ENCODE measurements at places on chromosomes 2 and 18.
A peak's percentile ranks its signal among the peaks of the same experiment; 100 is the strongest.

DNA sequence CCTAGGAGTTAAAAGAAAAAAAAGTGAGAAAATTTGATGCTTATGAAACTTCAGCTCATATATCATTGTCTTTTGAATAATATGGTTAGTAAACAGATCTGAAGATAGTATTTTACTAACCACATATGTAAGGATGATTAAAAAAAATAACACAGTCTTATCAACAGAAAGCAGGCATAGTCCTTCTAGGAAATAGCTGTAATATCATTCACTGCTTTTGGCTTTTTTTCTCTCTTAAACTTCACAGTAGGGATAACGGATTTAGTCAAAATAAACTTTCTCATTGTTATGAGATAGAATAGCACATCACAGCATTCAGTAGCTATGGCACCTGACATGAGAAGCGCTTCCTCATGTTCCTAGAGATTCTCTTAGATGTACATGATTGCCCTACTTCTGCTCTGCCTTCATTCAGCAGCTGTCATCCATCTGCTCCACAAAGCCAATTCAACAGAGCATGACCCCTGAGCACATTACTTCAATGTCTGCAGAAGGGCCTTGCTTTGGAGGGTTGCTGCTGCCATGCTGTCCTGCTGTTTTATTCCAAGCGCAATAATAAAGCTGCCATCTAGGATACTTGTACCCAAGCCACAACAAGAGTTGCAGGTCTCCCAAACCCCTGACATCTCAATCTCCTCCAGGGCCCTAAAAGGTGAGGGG lies 67.0 kb downstream of the TTC21B start:
- DNase-seq, result no peak

GRCh38 chr2:136448986-136449780 lies 316.2 kb upstream of the THSD7B start:
- no peak for DNase-seq

DNA sequence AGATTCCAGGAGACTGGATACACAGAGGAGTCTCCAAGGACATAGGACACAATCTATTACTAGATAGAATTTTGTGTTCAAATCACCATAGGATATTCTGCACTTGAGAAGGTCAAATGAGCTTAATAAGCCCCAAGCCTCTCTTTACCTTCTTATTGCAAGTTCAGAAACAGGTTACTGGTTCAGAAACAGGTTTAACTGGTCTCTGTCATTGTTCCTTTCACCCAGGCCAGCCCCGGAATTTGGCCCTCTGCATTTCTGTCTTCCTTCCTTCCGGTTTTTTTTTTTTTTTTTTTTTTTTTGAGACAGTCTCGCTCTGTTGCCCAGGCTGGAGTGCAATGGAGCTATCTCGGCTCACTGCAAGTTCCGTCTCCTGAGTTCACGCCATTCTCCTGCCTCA lies 700.2 kb downstream of the EPHA4 start:
- no peak for DNase-seq

DNA sequence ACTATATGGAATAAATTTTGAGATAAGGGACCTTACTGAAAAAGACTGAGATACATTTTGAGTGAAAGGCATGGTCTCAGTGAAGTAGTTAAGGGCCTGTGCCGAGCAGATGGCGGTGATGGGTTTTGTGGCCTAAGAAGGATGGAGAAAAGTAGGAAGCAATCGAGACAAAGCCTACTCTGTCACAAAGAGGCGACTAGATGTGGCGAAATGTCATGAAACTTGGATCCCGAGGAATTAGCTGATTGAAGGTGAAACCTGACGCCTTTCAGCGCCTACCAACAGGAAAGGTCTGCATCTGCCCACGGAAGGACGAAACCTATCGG lies 558 bp upstream of the CEP192 start:
- no peak for DNase-seq

DNA sequence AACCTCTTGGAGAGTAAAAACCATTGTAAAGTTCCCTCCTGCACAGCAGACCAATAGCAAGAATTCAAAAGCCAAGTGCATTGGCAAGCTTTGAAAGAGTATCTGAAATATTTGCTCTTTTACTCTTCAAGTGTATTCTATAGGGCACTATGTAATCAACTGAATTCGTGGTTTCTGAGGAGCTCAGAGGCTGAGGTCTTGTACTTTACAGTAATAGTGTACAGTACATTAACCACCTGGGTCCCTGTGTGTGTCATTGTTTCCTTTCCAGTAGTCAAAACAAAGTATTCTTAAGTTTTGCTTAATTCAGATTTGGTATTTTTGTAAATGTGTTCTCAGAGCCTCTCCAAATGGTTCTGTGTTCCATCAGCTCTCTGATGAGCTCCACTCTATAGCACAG lies 769.7 kb downstream of the LRRTM4 start:
- DNase-seq, result no peak

GRCh38 chr2:96092951-96093350 lies 23.4 kb downstream of the ADRA2B start:
- DNase-seq, result no peak

DNA sequence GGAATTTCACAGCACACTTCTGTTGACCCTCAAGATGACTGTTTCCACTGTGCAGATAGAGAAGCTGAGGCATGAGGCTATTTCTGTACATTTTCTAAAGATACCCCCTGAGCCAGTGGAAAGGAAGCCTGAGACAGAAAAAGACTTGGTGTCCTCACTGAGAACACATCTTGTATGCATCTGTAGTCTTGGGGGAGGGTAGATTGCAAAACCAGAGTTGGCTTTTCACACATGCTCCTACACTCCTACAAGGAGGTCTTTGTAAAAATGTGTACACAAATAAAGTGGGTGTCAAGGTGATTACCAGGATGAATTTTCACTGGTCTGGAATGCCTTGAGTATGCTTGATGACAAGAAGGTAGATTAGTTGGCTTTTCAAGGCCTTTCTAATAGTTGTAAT lies 98.0 kb downstream of the KCTD18 start:
- DNase-seq, result no peak

- no peak for DNase-seq
These were observed 186.6 kb downstream of the NEDD4L start for GRCh38 chr18:58230438-58231179.

- DNase-seq, result no peak
These were observed 11.3 kb downstream of the NCL start for GRCh38 chr2:231452799-231453508.

GRCh38 chr2:112153501-112153900 lies 15.3 kb downstream of the FBLN7 start:
- DNase-seq, result no peak

DNA sequence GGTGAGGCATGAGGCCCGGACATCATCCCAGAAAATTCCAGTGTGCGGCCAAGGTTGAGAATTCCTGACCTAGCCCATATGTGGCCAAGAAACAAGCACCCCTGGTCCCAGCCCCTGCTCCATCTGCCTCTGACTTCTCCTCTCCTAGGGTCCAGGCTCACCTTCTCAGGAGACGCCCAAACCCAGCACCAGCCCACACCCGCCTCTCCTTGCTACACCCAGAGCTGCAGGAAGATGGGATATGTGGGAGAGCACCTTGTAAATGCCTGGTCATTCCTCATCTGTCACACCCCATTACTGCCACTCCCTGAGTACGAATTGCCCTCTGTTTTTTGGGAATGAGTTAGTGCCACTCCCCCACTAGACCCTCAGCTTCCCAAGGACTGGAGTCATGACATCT lies 7.3 kb upstream of the ATP6V1B1 start:
- DNase-seq, result no peak

GRCh38 chr2:205714789-205715720 lies 32.8 kb downstream of the NRP2 start:
- DNase-seq, result no peak

- no peak for DNase-seq
These were observed 8.4 kb upstream of the ANXA4 start for GRCh38 chr2:69733342-69734034.

DNA sequence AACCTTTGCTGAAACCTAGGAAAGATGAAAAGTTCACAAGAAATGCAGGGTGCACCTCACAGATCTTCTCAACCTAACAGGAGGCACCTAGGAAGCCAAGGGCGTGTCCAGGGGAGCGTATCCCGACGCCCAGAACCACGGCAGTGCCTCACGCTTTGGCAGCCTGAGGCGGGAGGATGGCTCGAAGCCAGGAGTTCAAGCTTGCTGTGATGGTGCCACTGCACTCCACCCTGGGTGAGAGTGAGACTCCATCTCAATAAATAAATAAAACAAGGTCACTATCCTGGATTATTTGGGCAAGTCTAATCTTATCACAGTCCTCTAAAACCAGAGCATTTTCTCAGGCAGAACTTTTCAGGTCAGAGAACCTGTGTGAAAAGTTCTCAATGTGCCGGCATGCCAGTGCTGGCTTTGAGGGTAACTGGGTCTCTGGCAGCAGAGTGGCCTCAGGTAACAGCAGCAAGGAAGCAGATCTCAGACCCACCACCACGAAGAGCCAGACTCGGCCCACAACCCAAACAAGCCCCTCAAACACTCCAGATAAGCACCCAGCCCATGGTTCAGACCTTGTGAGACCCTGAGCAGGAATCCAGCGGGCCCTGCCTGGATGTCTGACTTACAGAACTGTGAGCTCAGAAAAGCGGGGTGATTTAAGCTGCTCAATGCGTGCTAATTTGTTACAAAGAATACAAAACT lies 11.7 kb downstream of the HSBP1L1 start:
- no peak for DNase-seq

DNA sequence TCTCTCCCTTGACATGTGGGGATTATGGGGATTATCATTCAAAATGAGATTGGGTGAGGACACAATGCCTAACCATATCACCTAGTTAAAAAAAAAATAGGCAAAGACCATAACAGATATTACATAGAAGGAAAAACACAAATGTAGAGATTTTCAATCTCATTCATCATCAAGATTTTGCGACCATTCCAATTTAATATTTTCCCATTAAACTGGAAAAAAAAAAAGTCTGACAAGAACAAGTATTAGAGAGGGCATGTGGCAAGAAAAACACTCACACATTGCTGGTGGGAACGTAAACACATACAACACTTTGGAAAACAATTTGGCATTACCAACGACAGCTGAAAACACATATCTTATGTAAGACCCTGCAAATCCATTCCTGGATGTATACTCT lies 71.0 kb upstream of the MYCN start:
- no peak for DNase-seq

DNA sequence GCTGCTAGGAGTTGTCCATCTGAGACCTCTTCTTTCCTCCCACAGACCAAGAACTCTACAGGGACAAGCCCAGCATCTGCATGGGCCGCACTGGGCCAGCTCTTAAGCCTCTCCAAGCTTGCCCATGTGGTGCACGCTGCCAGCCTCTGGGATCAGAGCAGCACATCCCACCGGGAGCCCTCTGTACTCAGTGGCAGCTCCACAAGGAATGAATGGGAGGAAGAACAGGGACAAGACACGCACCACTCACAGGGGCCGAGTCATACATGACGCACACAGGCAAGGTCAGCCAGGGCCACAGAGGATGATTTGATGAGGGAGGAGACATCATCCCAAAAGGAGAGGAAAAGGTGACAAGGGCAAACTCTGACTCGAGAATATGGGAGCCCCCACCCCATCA lies 268.3 kb downstream of the KLHL29 start:
- peak; percentile 50 for DNase-seq

- no peak for DNase-seq
These were observed 217.1 kb upstream of the DLGAP1 start for GRCh38 chr18:4672162-4672561.

DNA sequence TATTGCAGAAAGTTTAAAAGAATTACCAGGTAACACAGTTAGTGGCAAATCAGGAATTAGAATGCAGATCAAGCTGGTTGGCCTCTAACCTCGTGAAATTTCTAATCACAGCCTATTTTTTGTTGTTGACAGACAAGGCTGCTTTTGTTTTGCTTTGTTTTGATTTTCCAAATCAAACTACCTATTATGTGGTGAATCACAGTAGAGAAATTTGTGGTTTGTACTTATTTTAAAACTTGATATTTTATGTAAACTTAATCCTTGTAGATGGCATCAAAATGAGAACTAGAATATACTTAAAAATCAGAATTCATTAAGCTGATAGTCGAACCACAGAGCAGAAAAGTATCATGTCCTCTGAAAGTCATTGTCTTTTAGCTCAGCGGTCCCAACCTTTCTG lies 258.1 kb downstream of the CTNNA2 start:
- DNase-seq, result no peak
